ENCODE measurements at places on chromosomes 11 and 22.

DNA sequence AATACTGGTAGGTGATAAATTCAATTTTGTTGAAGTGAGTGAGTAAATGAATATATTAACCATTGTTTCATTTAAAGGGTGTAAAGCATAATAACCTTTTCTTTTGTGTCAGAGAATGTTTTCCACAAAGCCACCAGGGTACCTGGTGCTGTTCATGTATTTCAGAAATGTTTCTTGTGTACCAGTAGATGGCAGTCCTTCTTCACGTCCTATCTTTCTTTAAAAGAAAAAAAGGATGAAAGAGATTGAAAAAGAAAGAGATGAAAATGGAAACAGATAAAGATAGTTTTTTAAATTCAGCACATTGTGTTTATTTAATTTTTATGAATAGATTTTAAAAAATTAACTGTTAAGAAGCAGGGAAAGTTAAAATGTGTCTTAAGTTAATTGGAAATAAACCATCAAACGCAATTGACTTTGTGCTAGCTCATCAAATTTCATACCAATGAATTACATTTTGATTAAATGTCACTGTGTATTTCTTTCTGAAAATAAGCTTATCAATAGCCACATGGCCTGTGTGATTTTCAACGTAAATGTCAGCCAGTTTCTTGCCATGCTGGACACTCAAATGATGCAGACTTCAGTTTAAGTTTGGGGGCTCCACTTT lies 65.5 kb upstream of the CHORDC1 start:
- no peaks in the 10 kb centered on the region for H3K36me3 ChIP-seq
- no peak overlapping the region for H3K4me3 ChIP-seq
- no peak overlapping the region for H3K27ac ChIP-seq
- no peak for DNase-seq
- no peaks in the 10 kb centered on the region for H3K27me3 ChIP-seq

- DNase-seq, result no peak
- H3K36me3 ChIP-seq, result peaks cover 27% of the 10 kb centered on the region
- H3K27me3 ChIP-seq, result no peaks in the 10 kb centered on the region
- H3K4me1 ChIP-seq, result no peaks in the 10 kb centered on the region
Observed at GRCh38 chr11:66617155-66617834, 865 bp downstream of the RBM14 start.

DNA sequence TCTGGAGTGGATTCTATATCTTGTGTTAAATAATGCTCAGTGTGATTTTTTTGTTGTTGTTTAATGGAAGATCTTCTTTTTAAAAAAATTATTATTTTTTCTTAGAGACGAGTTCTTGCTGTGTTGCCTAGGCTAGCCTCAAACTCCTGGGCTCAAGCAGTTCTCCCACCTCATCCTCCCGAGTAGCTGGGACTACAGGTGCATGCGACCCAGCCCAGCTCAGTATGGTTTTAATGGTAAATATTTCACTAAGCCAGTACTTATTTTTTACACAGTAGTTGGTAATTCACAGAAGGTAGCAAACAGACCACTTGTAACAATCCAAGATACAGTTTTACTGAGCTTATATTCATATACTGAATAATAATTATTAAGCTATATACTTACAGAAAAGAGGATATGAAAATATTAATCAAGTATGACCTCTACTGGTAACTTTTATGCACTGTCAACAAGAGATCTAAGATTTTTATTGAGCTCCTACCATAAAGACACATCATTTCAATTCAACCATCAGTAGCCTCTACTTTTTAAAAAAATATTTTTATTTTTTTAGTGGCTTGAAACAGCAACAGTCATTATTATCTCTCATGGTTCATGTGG lies 6.1 kb upstream of the CD59 start:
- no peak for DNase-seq
- no peak overlapping the region for H3K27ac ChIP-seq
- no peaks in the 10 kb centered on the region for H3K36me3 ChIP-seq
- no peaks in the 10 kb centered on the region for H3K27me3 ChIP-seq
- no peaks in the 10 kb centered on the region for H3K4me1 ChIP-seq

GRCh38 chr11:117488996-117489952 lies 161.6 kb downstream of the CEP164 start:
- H3K4me3 ChIP-seq, result no peak overlapping the region
- no peaks in the 10 kb centered on the region for H3K36me3 ChIP-seq
- DNase-seq, result no peak
- H3K27me3 ChIP-seq, result no peaks in the 10 kb centered on the region
- H3K4me1 ChIP-seq, result peaks cover 6% of the 10 kb centered on the region

DNA sequence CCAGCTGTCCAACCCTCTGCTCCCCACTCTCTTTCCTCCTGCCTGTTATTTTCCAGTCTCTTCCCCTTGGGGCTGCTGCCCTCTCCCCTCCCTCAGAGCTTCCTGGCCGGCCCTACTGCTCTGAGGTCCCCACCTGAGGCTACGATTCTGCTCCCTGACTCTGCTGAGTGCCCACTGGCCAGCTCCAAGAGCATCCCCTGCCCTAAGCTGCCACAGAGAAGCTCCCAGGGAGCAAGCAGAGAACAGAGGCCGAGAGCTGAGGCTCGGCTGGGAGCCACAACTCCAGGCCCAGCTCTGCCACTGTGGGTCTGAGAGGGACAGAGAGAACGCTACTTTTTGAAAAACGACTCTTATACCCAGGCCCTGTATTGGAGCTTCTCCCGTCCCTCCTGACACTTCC lies 61.1 kb downstream of the CHRDL2 start:
- no peaks in the 10 kb centered on the region for H3K27me3 ChIP-seq
- peaks cover 5% of the 10 kb centered on the region for H3K36me3 ChIP-seq
- no peak overlapping the region for H3K4me3 ChIP-seq
- no peak overlapping the region for H3K27ac ChIP-seq
- no peak for DNase-seq

DNA sequence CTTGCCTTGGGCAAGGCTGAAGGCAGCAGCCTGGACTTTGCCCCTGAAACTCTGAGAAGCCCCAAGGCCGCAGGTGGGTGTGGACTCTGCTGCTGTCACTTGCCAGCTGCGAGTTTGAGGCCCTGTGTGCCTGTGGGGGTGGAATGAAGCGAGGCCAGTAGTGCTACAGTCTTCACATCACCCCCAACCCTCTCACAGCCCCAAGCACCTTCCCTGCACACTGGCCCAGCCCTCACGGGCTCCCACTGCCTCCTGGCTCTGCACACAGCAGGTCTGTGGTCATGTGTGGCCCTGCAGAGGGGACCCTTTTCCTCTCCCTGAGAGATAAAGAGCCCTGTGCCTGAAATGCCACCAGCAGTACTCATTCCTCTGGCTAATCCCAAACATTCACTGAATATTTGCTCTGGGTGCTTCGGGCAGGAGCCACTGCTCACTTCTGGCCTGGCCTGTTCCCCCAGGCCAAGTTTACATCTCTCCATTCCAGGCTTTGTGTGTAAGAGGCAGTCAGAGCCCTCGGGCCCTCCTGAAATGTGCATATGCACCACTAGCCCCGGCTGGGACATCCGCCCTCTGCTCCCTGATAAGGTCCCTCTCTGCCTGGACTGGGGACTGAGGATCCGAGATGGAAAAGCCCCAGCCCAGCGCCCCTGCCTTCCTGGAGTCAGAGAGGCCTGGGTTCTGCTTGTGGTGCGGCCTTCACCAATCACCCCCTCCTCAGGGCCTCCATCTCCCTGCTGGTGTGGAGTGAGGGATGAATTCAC lies 17.7 kb downstream of the MGAT3 start:
- H3K27ac ChIP-seq, result no peak overlapping the region
- H3K27me3 ChIP-seq, result no peaks in the 10 kb centered on the region
- H3K36me3 ChIP-seq, result no peaks in the 10 kb centered on the region
- no peak overlapping the region for H3K4me3 ChIP-seq
- DNase-seq, result peak; percentile 86
- peaks cover 3% of the 10 kb centered on the region for H3K4me1 ChIP-seq

DNA sequence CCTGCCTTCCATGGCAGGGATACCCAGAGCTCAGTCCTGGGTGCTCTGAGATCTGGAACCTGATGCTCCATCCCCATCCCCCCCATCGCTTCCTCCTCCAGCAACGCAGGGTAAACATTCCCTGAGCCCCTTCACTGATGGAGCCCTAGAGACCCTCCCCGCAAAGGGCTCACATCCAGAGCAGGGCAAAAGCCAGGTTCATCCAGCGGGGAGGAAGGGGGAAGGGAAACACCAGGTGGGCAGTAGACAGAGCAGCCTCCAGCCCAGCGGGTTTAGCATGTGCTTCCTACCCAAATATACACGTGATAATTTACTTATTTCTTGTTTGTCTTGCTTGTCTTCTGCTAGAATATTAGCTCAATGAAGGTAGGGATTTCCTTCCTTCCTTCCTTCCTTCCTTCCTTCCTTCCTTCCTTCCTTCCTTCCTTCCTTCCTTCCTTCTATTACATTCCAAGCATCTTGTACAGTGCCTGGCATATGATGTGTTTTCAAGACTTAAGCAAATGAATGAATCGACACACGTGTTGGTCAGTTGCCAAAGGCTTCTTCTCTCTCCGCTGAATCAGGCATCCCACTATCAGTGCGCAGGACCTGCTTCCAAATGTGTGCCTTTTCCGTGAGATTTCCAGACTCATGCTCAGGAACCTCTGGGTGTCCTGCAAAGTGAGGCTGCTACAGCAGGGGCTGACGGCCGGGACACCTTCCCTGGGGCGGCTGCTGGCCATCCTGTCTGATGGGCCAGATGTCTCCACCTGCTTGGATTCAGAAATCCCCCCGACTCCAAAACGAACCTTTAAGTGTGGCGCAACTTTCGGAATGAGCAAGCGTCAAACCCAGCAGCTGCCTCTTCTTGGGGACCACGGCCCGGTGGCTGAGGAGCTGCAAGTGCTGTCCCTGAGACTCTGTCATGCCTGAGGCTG lies 955.1 kb downstream of the BRD1 start:
- H3K4me1 ChIP-seq, result no peaks in the 10 kb centered on the region
- H3K36me3 ChIP-seq, result no peaks in the 10 kb centered on the region
- no peak for DNase-seq
- H3K27me3 ChIP-seq, result no peaks in the 10 kb centered on the region
- no peak overlapping the region for H3K27ac ChIP-seq
- no peak overlapping the region for H3K4me3 ChIP-seq

DNA sequence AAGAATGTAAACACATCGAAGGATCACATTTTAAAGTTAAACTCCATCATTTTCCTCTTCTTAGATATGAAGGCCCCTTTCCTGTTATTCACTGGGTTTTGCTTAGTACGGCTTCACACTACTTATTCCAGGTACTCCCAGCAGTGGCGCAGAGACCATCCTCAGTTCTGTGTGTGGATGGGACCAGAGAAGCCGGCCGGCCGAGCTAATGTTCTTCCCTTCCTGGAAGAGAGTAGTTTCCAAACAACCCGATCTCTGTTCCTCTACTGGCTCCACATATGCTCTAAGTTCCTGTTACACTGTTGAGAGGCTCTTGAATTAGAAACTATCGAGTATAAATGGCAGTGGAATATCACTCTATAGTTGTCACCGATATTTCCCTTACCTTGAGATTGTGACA lies 684 bp upstream of the NFRKB start:
- no peaks in the 10 kb centered on the region for H3K4me1 ChIP-seq
- peak overlapping the region; percentile 11 for H3K27ac ChIP-seq
- H3K4me3 ChIP-seq, result peak overlapping the region; percentile 94

- no peak overlapping the region for H3K4me3 ChIP-seq
- H3K4me1 ChIP-seq, result peaks cover 7% of the 10 kb centered on the region
- no peaks in the 10 kb centered on the region for H3K27me3 ChIP-seq
- H3K36me3 ChIP-seq, result no peaks in the 10 kb centered on the region
Observed at GRCh38 chr22:33678523-33678922, 241.8 kb downstream of the LARGE1 start.

GRCh38 chr11:88312628-88313027 lies 24.9 kb downstream of the CTSC start:
- no peaks in the 10 kb centered on the region for H3K27me3 ChIP-seq
- H3K4me3 ChIP-seq, result no peak overlapping the region
- peaks cover 8% of the 10 kb centered on the region for H3K4me1 ChIP-seq
- no peak for DNase-seq
- no peak overlapping the region for H3K27ac ChIP-seq

DNA sequence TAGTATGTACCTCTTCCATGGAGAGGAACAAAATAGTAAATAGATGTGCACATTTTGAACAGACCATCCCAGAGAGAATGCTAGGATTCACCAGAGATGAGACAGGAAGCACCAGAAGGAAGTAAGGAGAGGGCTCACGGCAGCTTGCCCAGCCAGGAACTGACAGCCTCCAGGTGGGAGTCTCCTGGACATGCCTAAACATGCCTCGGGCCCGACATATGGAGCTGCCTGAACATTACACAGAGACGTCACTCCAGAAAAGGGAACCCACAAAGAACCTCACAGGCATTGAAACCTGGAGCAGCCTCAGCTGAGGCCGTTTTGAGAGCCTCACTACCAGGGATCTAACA lies 67.4 kb downstream of the BRD1 start:
- H3K36me3 ChIP-seq, result no peaks in the 10 kb centered on the region
- no peaks in the 10 kb centered on the region for H3K4me1 ChIP-seq
- H3K27me3 ChIP-seq, result no peaks in the 10 kb centered on the region
- H3K4me3 ChIP-seq, result no peak overlapping the region
- no peak for DNase-seq

- no peaks in the 10 kb centered on the region for H3K36me3 ChIP-seq
- no peak overlapping the region for H3K4me3 ChIP-seq
- no peaks in the 10 kb centered on the region for H3K27me3 ChIP-seq
Observed at GRCh38 chr11:120740380-120740779, 228.8 kb downstream of the GRIK4 start.

GRCh38 chr11:72726266-72727220 lies 25.7 kb downstream of the ARAP1 start:
- H3K36me3 ChIP-seq, result peaks cover 14% of the 10 kb centered on the region
- H3K4me1 ChIP-seq, result no peaks in the 10 kb centered on the region
- H3K4me3 ChIP-seq, result no peak overlapping the region
- no peak overlapping the region for H3K27ac ChIP-seq
- H3K27me3 ChIP-seq, result no peaks in the 10 kb centered on the region
- DNase-seq, result no peak

GRCh38 chr11:28338371-28338770 lies 230.2 kb downstream of the METTL15 start:
- H3K4me3 ChIP-seq, result no peak overlapping the region
- no peak for DNase-seq
- peaks cover 20% of the 10 kb centered on the region for H3K36me3 ChIP-seq
- H3K4me1 ChIP-seq, result no peaks in the 10 kb centered on the region
- no peaks in the 10 kb centered on the region for H3K27me3 ChIP-seq

- H3K27me3 ChIP-seq, result peaks cover 21% of the 10 kb centered on the region
- H3K4me3 ChIP-seq, result peak overlapping the region; percentile 90
- H3K27ac ChIP-seq, result no peak overlapping the region
Observed at GRCh38 chr11:17352950-17353820, 1.6 kb downstream of the NCR3LG1 start.

DNA sequence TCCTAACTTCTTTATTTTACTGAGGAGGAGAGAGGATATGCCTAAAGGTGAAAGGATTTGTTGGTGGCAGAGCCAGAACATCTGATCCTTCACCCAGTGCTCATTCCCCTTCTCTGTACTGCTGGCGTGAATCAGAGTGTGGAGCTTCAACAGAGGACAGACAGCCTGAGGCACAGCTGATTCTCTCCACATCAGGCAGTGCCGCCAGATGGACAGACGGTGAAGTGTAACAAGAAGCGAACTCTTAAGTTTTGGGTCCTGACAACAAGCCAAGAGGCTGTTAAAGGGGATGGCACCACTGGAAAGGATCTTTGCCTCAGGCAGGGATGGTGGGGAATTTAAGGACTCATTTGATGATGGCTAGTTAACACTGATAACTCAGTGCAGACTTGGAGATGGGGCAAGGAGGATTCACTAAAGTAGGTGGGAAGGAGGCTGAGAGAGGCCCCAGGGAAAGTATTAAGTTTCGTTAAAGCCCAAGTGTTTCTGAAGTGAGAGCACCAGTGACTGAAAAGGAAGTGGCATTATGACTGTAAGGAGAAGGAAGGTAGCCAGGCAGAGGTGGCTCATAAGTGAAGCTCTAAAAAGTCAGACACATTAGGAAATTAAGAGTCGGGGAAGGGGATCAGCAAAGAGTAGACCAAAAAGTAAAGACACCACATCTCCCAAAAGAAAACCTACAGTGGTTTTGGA lies 81.3 kb downstream of the CLPB start:
- no peaks in the 10 kb centered on the region for H3K27me3 ChIP-seq
- peaks cover 2% of the 10 kb centered on the region for H3K36me3 ChIP-seq
- H3K27ac ChIP-seq, result no peak overlapping the region
- no peak overlapping the region for H3K4me3 ChIP-seq
- H3K4me1 ChIP-seq, result no peaks in the 10 kb centered on the region

Data from H9 (cell line).